ENCODE measurements at places on chromosomes 12 and 14.

DNA sequence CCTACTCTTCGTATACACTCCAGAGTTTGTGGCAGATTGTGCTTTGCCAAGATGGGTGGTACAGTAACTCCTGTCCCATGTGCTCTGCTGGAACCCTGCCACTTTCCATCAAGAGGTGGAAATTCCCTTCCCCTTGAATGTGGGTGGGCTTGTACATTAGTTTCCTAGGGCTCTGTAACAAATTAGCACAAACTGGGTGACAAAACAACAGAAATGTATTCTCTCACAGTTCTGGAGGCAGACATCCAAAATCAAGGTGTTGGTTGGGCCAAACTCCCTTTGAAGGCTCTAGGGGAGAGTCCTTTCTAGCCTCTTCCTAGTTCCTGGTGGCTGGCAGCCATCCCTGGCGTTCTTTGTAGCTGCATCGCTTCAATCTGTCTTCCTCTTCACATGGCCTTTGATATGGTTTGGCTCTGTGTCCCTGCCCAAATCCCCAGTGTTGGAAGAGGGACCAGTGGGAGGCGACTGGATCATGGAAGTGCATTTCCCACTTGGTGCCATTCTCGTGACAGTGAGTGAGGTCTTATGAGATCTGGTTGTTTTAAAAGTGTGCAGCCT lies 117.5 kb downstream of the VRK1 start:
- no peak for DNase-seq

DNA sequence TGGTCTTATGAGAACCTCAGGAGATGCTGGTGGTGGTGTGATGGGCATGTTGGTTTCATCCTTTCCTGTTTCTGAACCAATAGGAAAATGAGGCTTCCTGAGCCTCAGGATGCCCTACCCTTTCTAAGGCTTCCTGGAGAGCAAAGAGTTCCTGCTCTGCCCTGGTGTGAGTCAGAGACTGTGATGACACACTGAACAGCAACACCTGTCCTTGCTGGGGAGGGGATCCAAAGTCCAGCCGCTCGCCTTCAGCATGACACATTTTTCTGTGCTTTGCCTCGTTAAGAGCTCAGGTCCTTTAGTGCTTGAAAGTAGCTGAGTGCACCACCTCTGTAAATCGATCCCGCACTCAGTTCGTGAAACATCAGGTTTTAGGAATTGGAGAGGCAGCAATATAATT lies 116.0 kb downstream of the CACNA1C start:
- no peak for DNase-seq

DNA sequence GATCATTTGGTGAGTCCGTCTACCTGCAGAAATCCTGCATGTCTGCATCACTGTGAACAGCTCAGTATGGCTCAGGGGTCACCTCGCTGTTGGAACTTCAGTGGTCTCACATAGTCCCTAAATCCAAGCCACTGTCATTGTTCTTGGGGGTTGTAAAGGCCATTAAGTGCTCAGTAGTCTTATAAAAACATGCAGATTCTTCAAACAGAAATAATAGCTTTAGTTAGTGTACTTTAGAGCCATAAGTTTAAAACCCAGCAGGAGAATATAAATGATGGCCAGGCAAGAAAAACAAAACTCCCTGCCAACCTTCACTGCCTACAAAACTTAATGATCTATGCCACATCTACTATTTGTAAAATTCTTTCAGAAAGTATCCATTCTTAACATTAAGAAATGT lies 396.3 kb downstream of the SYT1 start:
- DNase-seq, result no peak

DNA sequence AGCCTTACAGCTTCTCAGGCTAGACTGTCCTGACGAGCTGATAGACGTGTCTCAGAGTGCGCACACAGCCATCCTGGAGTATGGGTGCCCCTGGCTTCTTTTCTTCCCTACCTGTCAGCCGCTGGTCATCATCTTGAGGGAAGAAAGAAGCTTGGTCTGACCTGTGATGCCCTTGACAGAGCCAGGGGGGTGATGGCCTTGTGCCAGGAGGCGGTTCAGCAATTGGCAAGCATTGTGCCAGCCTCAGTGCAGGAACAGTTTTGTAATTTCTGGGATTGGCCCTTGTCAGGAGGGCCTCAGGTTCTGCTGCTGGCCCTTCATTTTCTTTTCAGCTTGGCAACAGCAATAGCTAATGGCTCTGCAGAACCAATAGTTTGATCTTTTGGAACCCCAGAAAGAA lies 80.1 kb downstream of the ADCK1 start:
- DNase-seq, result no peak

DNA sequence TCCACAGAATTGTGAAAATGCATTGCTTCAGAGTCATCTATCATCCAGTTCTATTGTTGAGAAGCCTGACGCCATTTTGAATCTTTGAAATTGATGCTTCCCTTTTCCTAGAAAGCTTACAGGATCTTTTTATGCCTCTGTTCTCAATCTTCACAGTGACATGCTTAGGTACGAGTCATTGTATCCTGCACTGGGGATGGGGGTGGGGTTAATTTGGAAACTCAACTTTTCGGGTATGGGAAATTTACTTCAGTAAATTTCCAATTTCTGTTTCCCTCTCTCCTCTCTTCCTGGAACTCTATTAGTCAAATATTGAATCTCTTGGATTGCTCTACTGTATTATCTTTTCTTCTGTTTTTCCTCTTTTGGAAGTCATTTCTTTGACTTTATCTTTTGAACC lies 24.5 kb downstream of the RNASE10 start:
- DNase-seq, result no peak

- no peak for DNase-seq
Measured at GRCh38 chr12:5262450-5262849, 169.5 kb upstream of the NTF3 start.

- DNase-seq, result peak; percentile 90
Measured at GRCh38 chr12:111812881-111813741, 28.9 kb upstream of the MAPKAPK5 start.

GRCh38 chr12:3101309-3102024 lies 24.3 kb downstream of the TSPAN9 start:
- DNase-seq, result no peak

- no peak for DNase-seq
Measured at GRCh38 chr12:131616738-131617137, 94.2 kb upstream of the SFSWAP start.

DNA sequence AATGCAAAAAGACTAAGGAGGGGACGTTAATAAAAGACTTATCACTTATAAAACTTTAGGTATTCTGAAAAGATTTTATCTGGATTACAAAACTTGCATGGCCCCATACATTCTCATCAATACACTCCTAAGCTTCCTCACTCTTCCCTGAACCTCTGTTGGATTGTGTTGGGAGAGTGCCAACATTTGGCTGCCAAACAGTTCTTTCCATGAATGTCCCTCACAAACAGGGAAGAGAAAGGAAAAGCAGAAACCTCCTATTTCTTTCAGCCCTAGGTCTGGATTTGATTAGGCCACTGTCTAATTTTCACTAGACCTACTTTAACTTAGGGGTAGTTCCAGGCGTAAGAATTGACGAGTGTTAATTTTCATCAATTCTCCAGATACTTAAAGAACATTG lies 11.7 kb downstream of the PTHLH start:
- DNase-seq, result no peak

GRCh38 chr14:75724414-75725204 lies 63.6 kb downstream of the TTLL5 start:
- no peak for DNase-seq

DNA sequence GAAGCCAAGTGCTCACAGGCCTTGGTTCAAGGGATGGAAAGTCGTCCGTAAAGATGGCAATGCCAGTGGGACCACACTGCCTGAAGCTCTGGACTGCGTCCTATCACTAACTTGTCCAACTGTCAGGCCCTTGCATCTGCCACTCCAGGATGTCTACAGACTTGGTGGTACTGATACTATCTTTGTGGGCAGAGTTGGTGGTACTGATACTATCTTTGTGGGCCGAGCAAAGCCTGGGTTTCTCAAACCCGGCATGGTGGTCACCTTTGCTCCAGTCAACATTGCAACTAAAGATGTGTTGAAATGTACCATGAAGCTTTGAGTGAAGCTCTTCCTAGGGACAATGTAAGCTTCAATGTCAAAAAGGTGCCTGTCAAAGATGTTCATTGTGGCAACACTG lies 128.4 kb upstream of the SEL1L start:
- DNase-seq, result no peak

DNA sequence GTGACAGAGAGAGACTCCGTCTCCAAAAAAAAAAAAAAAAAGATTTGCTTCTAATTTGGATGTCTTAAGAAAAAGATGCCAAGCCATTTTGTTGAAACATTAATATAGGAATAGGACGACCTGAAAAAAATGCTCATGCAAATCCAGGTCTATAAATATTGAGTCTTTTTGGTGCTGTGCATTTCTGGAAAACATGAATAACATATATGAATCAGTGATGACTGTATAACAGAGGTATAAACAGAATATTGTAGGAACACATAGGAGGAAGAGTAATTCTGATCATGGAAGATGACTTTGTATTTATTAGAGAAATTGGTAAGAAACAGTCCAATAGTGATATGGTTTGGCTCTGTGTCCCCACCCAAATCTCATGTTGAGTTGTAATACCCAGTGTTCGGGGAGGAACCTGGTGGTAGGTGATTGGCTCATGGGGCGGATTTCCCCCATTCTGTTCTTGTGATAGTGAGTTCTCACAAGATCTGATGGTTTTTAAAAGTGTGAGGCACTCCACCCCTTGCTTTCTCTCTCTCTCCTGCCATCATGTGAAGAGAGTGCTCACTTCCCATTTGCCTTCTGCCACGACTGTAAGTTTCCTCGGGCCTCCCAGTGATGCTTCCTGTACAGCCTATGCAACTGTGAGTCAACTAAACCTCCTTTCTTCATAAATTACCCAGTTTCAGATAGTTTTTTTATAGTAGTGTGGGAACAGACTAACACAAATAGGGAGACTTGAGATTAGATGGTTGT lies 3.0 kb upstream of the SRSF5 start:
- no peak for DNase-seq

DNA sequence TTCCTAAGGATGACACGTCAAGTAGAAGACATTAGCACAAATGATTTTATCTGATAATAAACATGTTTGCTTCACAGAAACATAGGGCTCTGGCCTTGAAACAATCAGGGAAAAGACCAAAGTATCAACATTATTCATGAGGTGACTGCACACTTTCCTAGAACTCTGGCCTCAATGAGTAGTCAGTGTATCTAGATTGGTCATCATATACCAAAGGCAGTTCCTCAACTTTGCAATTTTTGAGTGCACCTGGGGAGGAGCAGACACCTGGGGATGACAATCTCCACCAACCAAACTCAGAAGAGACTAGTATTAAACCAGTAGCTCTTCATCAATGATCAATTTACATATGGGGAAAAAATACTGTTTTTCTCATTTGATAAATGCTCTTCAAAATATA lies 4.5 kb downstream of the EDDM3A start:
- no peak for DNase-seq

DNA sequence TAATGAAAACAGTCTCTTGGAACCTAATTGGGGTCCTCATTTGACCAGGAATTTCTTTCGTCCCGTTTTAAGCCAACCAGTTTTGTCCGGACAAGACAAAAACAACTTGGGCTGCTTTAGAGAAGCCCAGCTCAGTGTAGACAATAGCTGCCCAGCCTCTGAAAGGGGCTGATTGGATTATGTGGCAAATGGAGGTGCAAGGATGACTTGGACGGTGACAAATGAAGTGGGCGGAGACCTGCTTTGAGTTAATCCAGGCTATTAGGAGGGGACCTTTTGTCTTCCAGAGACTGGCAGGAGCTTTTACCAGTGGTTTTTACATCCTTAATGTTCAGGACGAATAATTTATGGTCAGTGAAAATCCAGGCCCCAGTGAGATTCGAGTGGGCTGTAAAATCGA lies 4.8 kb downstream of the MEG3 start:
- DNase-seq, result no peak

- no peak for DNase-seq
Measured at GRCh38 chr14:71193663-71194062, 286.4 kb downstream of the PCNX1 start.

GRCh38 chr12:88544991-88545980 lies 35.0 kb downstream of the KITLG start:
- no peak for DNase-seq

DNA sequence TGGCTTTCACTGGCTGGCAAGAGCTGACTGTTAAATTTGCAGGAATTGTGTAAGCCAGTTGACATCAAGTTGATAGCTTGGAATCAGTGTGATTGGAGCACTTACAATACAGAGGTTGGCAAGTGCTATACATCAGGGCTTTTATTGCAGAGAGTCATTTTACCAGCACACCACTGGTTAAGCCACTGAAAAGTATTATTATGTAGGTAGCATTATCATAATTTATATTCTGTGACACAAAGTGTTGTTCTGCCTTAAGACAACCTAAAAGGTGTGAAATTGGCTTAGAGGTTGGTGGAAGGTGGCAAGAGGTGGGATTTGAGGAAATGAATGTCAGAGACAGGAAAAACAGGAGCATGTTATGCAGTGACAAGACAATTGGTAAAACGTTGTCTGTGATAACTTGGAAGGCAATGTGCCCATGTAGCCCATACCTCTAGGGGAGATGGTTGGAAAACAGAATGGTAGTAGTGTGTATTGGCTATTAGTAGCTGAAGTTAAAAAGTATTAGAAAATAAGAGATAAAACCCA lies 172.9 kb upstream of the PRICKLE1 start:
- no peak for DNase-seq

- no peak for DNase-seq
Measured at GRCh38 chr12:52038447-52038846, 12.8 kb upstream of the NR4A1 start.

- DNase-seq, result no peak
Measured at GRCh38 chr14:93146119-93146518, 30.4 kb upstream of the ITPK1 start.

DNA sequence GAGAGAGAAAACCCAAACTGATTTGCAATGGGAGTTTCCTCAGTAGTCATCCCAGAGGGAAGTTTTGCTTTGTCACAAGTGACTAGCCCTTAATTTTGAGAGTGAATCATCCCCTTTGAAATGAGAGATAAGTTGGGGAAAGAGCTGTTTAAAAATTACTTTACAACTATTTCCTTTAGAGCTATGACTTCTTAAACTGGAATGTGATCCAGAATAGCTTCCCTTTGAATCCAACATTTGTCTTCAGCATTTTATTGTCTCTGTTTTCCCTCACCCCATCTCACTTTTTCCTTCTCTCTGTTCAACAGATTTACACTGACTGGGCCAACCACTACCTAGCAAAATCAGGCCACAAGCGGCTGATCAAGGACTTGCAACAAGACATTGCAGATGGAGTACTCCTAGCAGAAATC lies 109.3 kb downstream of the NAV3 start:
- DNase-seq, result peak; percentile 42

- DNase-seq, result no peak
Measured at GRCh38 chr14:72766296-72766695, 127.6 kb downstream of the DPF3 start.

GRCh38 chr12:78804262-78804661 lies 60.3 kb upstream of the SYT1 start:
- DNase-seq, result no peak

All from COLO829 (cell line).